ENCODE measurements at places on chromosomes 1 and 21.

DNA sequence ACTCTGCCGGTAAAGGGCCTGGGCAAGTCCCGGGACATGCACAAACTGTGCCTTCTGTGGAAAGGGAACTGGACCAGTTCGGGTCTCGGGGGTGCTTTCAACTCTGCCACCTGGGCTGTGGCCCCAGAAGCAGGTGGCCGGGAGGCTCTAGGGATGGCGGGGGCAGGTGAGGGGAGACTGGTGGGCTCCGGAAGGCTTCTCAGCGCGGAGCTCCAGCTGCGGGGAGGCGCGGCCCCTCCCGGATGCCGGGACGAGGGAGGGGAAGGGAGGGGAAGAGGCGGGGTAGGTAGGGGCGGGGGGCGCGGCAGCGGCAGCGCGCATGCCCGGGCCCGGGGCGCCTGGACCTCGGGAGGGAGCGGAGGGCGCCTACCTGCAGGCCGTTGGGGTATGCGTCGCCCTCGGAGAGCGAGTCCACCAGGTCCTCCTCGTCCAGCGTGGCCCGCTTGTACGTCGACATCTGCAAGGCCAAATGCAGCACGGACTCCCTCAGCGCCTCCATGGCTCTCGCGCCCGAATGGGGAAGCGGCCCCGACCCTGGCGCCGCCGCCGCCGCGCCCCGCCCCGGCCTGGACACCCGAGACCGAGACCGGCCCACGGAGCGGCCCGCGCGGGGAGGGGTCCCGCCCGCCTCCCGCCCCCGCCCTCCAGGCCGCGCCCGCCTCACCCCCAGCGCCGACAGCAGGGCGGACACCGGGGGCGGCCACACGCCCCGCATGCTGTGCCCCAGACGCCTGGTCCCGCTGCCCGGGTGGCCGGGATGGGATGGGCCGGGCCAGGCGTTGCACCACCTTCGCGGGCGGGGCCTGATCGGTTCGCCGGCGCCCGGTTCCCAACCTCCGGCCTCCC lies at the start of gene ECE1:
TSS of gene ECE1 (minus strand) at position 764 of the 846 bp plus-strand sequence. CDS start at position 715, 49 bp downstream.
- DNase-seq = no peak

DNA sequence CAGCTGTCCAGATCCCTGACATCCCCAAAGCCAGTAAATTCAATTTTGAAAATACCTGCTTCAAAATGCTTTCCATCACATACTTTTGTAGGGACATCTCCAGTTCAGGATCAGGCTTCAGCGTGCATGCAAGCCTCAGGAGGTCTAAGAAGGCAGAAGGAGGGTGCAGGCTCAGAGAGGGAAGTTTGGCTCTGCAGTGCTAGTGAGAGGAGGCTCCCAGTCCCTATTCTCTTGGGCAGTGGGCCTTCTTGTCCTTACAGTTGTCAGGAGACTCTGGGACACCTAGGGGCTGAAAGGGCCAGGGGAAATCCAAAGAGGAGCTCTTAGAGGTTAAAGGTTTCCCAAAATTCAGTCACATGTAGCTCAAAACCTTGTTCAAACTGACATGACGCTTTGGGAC lies 20.1 kb downstream of the ADCY10 start:
- no peak for DNase-seq

GRCh38 chr1:228282329-228283042 lies 74.6 kb downstream of the OBSCN start:
- DNase-seq = no peak

DNA sequence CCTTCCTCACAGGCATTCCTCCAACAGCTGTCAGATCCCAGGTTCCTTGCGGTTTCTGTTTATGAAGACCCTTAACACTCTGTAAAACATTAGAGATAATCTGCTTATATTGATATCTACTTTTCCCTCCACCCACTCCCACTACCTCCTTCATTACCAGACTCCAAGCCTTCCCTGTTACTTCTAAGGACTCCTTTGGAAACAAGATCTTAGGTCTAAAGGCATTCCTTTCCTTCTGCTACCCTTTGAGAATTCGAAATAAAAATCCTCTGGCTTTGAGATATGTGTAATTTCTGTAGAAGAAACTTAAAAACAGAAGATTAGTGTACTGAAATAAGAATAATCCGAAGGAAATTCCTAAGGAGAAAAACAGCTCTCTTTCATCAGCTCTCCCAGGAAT lies 23.7 kb upstream of the LYPLAL1 start:
- DNase-seq = no peak

DNA sequence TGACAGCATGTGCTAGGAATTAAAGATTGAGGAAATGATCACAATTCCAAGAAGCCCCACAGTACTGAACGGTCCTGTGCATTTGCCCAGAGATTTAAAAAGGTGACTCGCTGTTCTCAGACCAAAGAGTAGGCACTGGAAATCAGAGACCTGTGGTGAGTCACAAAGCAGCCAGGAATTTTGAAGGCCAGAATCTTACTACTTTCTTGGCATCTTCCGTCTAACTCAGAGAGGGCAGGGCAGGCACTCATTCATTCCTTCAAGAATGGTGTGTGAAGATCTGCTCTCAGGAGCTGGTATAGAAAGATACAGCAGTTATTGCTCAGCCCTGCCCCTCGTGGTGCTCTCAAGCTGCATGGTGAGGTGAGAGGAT lies 57.9 kb downstream of the BRINP2 start:
- no peak for DNase-seq

- DNase-seq = no peak
These were observed 58.6 kb downstream of the NPHP4 start for GRCh38 chr1:5933676-5934057.

DNA sequence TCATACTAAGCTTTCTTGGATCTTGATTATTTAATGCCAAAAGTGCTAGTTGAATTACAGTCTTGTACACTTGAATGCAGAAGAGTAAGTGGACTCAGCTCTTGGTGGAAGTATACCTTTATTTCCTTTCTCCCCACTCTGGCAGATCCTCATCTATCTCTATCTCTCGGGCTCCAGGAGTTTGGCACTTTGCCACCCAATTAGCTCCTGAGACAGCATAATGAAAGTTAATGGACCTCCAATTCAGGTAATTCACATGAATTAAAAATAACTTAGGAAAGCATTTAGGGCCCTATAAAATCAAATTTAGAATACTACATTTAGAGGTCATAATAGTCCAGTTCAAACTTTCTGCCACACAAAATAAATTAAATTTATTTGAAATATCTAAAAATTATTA lies 67.4 kb downstream of the OLFM3 start:
- no peak for DNase-seq

- DNase-seq = no peak
These were observed 41.2 kb downstream of the LMO4 start for GRCh38 chr1:87369736-87370478.

Measured in activated CD4-positive, CD25-positive, alpha-beta regulatory T cell (primary cell).